ENCODE measurements at places on chromosomes 7 and 10. TPM values are rescaled to one million over a fixed set of nuclear protein-coding genes. Genes with fewer than 3 reads are reported as not detected.

DNA sequence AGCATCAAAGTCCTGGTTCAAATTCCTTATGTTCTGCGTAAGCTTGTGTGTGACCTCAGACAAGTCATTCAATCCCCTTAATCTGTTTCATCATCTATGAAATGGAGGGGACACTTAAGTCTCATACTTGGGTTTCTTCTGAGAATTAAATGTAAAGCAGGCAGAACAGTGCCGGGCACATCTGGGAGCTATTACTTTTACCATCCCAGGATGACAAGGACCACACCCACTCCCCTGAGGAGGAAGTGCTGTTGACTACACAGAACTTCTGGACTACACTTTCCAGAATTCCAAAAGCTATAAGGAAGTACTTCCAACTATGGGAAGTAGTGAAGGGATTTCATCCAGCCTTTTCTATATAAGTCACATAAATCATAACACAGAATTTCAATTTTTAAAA is 294.9 kb downstream of the IPMK start:
- DNase-seq: no peak

The ANKRD2 gene
- 418 TPM for total RNA-seq

DNA sequence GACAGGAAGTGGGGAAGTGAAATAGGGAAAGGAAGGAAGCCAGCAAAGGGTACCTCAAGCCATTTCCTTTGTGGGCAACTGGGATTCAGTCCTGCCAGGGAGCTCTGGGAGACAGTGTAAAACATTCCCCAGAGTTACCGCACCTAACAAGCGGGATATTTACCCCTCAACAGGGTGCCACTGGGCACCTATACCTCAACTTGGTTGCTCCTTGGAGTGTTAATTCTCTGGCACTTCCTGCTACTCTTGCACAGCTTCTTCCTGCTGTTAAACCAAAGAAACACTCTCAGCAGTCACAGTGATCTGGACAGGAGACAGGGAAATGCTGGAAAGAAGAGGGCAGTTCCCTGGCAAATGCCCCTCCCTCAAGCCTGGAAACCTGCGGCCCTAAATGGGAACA is 151.3 kb downstream of the REEP3 start:
- no peak for DNase-seq

DNA sequence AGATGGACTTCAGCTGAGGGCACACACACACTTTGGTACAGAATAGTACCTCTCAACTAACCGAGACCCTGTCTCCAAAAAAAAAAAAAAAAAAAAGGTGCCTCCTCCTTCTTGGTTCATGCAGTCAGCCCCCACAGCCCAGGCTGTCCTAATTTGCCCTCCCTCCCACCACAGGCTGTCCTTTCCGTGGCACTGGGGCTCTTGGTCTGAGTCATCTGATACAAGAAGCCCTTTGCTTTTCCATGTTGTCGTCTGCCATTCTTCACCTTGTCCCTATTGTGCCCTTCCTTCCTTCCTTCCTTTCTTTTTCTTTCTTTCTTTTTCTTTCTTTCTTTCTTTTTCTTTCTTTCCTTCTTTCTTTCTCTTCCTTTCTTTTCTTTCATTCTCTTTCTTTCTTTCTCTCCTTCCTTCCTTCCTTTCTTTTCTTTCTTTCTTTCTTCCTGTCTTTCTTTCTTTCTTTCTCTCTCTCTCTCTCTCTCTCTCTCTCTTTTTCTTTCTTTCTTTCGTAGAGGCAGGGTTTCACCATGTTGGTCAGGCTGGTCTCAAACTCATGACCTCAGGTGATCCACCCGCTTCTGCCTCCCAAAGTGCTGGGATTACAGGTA is 96.0 kb upstream of the IKZF1 start:
- DNase-seq: no peak

DNA sequence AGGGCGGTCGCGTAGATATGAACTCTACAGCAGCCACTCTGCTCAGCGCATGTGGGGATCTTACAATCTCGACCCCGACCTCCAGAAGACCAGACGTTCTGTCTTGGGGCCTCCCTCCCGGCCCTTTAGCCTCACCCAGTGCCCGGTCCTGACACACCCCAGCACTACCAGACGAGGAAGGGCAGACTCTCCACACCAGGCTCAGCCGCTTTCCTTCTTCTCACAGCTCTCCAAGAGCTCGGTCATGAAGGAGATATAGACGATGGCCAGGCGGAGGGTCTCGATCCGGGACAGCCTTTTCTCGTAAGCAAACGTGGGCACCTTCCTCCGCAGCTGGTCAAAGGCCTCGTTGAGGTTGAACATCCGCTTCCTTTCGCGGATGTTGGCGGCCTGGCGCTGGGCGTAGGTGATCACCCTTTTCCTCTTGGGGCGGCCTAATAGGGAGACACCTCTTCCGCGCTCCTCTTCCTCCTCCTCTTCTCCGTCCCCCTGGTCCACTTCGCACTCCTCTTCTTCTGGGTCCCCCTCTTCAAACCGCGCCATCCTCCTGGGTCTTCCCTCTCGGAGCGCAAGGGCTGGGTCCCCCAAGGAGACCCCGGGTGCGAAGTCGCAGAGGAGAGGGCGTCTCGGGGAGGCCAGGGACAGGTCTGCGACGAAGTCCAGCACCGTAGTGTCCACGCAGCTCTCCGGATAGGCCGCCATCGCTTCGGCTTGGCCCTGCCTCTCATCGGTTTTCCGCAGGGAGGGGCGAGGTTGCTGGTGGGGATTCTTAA is at the start of gene FERD3L:
Gene FERD3L (minus strand): TSS at position 761 of the 773 bp plus-strand sequence. CDS start 59 bp downstream, at position 702.
- no peak for DNase-seq

- DNase-seq: peak; percentile 65
Observed at GRCh38 chr10:22321924-22322640, 1.2 kb downstream of the BMI1 start.

- no peak for DNase-seq
Observed at GRCh38 chr7:77393261-77393660, 22.9 kb downstream of the GSAP start.

GRCh38 chr10:91694170-91694794 is 61.4 kb upstream of the PPP1R3C start:
- no peak for DNase-seq

- DNase-seq: no peak
Observed at GRCh38 chr10:127194111-127194510, 2.3 kb downstream of the INSYN2A start.

GRCh38 chr7:55043691-55044370 is 25.0 kb downstream of the EGFR start:
- no peak for DNase-seq

GRCh38 chr7:111029141-111029572 is 61.8 kb upstream of the LRRN3 start:
- no peak for DNase-seq

GRCh38 chr7:2936301-2936700 is 92.2 kb upstream of the GNA12 start:
- no peak for DNase-seq

- peak; percentile 41 for DNase-seq
Observed at GRCh38 chr10:124300224-124300623, 118.5 kb downstream of the OAT start.

DNA sequence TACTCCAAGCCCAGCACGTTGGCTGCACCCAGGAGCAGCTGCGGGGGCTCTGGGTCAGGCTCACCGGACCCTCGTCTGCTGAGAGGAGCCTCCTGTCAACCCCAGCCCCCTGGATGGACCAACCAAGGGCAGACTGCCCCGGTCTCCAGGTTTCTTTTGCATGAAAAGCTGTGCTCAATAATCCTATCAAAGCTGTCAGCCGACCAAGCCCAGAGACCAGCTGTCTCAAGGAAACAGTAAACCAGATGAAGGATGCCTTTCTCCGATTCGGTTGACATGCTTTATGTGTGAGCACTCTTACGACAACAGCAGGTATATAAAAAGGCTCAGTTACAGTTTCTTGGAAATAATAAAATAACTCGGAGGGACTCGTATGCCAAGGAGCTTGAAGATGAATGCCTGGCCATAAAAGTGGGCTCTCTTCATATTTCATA is 71.6 kb upstream of the BAIAP2L1 start:
- no peak for DNase-seq

GRCh38 chr7:81232084-81232799 is 313.4 kb upstream of the SEMA3C start:
- DNase-seq: peak; percentile 64

DNA sequence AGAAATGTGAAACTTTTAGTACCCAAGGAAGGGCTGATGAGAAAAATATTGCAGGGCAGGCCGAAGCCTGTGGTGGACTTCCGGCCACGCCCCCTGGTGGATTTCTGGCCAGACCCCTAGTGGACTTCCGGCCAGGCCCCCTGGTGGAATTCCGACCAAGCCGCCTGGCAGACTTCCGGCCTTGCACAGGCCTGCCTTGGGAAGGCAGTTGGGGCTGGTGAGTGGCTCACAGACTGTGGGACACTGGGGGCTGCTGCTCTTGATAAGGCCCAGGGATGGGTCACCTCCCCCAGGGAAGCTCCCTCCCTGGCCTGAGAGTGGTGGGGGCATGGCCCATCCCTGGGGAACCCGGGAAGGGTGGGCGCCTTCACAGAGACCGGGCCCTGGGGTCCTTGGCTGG is 116.4 kb upstream of the MKI67 start:
- DNase-seq: no peak

- DNase-seq: no peak
Observed at GRCh38 chr7:141369422-141369821, 181.8 kb upstream of the AGK start.

GRCh38 chr7:100598425-100598824 is 3.7 kb upstream of the PCOLCE start:
- no peak for DNase-seq

The PROSER2 gene
- total RNA-seq: 1.2 TPM

- DNase-seq: no peak
Observed at GRCh38 chr7:77282897-77283296, 83.3 kb upstream of the FGL2 start.

DNA sequence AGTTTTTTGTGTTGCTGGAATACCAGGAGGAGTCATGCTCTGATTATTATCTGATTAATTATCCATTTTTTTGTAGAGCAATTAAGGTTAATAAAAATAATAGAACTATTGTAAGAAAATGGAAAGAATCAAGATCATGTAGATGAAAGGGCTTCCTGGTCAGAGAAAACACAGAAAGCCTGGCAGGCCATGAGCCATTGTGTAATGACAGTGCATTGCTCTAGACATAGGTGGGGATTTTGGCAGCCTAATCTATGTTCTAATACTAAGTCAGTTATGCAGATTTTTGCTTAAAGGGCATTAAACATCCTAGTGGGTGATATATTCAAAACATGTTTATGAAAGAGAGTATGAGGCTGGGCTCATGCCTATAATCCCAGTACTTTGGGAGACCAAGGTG is 198.2 kb downstream of the PPP1R9A start:
- DNase-seq: no peak

GRCh38 chr10:23558361-23558799 is 119.5 kb downstream of the OTUD1 start:
- DNase-seq: no peak

The SLC39A12 gene
- not detected for total RNA-seq

- DNase-seq: no peak
Observed at GRCh38 chr10:52442576-52442975, 128.5 kb downstream of the DKK1 start.

DNA sequence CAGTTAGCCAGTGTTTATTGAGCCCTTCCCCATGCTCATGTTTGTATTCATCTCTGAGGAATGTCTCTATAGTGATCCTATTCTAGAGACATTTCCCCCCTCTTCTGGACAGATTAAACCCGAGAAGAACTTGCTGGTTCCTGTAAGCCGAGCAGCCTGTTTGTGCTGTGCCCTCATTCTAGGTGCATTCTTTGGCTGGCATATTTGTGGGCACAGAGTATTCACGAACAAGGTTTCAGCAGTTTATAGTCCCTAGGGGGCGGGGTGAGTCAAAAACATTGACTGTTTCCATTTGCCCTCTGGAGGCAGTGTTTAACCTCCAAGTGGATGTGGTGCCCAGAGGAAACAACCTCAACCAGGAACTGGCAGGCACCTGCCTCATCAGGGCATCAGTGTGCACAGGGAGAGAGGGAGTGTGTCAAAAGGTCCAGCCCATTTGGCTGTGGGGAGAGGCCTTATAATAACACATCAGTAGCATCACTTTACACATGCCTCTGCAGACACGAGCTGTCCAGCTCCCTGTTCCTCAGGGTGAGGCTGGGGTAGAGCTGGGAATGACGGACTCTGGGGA is 273.3 kb upstream of the LRGUK start:
- DNase-seq: no peak

DNA sequence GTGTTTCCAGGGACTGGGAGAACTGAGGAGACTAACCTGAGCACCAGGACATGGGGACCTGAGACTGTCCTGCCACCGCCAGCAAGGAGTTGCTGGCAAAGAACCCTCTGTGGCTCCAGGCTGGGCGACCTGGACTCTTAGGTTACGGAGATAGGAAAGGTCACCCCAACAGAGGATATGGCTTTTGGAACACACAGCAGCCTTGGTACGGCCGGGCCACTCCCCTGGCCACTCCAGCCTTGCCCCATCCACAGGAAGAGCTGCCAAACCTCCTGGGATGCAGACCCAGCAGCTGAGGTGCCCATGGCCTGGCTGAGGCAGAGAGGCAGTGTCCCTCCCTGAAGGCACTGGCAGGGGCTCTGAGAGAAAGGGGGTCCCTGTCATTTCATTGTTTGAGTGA is 137.8 kb downstream of the OAT start:
- peak; percentile 40 for DNase-seq

GRCh38 chr7:45187946-45188411 is 30.4 kb downstream of the RAMP3 start:
- no peak for DNase-seq

The POM121 gene
- total RNA-seq: 15.5 TPM

The ENO4 gene
- not detected for total RNA-seq

GRCh38 chr7:119996634-119997033 is 276.3 kb upstream of the KCND2 start:
- no peak for DNase-seq

DNA sequence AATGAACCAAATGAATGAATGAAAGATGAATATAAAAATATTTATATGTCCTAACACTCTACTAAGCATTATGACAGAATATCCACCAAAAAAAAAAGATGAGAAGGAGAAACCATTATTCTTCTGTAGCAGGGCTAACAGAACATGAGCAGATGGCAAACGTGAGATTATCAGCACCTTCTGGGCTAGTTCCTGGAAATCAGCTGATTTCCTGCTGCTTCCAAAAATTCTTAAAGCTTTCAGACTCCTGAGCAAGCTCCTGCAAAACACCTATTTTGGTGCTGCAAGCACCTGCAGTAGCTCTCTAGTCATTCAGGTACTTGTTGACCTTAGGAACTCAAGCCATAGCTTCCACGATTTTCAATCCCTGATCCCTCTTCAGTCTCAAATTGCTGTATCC is 51.8 kb downstream of the NPSR1 start:
- DNase-seq: no peak

GRCh38 chr10:124627866-124628675 is 116.1 kb downstream of the FAM53B start:
- no peak for DNase-seq
